ENCODE measurements at places on chromosomes 4 and X.

GRCh38 chr4:68342134-68342533, 7.8 kb downstream of the YTHDC1 start:
- no peak for DNase-seq

DNA sequence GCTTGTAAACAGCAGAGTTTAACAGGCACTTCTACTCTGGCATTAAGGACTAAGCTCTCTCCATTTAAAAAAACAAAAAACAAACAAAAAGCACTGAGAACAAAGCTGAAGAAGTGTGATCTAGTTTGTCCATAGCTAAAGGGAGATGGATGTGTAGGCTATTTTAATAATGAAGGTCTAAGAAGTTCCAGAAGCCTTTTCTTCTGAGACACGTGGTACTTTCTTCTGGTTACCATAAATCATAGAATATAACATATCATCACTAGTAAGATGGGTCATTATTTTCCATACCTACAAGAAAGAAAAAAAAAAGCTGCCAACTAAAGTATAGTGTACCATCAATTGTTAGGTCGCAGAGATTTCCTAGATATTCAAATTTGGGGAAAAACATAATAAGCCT, 722 bp upstream of the NBDY start:
- no peak for DNase-seq

GRCh38 chr4:76677571-76678326, 220.2 kb downstream of the SOWAHB start:
- no peak for DNase-seq

- no peak for DNase-seq
These were observed 105.9 kb downstream of the SH3RF1 start for GRCh38 chr4:169164669-169165415.

GRCh38 chr4:22720091-22720490, 27.4 kb downstream of the GBA3 start:
- DNase-seq, result no peak

- DNase-seq, result no peak
These were observed 44.4 kb downstream of the PCGF3 start for GRCh38 chr4:749698-750666.

- DNase-seq, result peak; percentile 34
These were observed 843.4 kb downstream of the FSTL5 start for GRCh38 chr4:161320377-161320776.

- DNase-seq, result no peak
These were observed 36.4 kb upstream of the MAN2B2 start for GRCh38 chr4:6538575-6538974.

GRCh38 chr4:85701861-85702321, 226.9 kb downstream of the ARHGAP24 start:
- no peak for DNase-seq

DNA sequence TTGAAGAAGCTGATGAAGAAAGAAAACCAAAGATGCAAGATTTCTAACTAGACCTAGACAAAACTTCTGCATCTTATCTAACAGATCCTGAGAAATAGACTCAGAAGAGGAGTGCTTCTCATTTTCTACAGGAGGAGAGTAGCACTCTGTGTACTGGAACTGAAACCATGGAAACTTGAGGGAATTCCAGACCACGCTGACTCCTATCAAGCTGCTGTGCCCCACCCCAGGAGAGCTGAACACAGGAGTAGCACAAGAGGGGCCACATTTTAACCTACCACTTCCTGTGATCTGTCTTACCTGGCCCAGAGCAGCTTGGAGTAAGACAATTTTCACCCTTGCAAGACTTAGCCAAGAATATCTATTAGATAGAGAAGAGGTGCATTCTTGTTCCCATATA, 248.9 kb downstream of the SCFD2 start:
- no peak for DNase-seq

GRCh38 chr4:84492290-84492689, 6.8 kb downstream of the NKX6-1 start:
- DNase-seq, result no peak

- no peak for DNase-seq
These were observed 189.5 kb upstream of the RPL34 start for GRCh38 chr4:108430921-108431320.

DNA sequence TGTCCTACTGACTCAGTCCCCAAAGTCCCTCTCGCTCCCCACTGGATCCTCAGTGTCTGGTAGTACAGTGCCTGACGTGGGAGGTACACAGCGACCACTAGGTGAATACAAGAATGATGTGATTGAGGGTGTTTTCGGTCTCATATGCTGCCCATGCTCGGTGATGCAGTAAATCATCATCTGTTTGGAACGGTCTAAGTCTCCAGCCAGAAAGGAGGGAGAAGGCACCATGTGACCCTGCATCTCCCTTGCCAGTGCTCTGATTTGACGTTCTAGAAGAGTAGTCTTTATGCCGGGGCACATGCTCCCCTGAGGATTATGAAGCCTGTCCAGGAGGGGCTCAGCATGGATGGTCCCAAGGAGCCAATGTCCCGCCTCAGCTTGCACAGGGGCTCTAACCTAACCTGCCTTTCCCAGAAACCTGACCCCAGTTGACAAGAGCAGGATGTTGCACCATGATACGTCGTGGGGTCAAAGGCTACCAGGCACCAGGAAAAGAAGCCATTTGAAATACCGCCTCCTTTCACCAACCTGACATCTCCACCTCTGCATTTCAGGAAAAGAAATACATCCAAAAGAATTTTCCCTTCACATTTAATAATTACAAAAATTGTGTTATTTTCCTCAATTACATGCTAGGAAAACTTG, 13.8 kb upstream of the PLXNB3 start:
- DNase-seq, result no peak

- DNase-seq, result no peak
These were observed 2.9 kb downstream of the SEC24B start for GRCh38 chr4:109436504-109436903.

DNA sequence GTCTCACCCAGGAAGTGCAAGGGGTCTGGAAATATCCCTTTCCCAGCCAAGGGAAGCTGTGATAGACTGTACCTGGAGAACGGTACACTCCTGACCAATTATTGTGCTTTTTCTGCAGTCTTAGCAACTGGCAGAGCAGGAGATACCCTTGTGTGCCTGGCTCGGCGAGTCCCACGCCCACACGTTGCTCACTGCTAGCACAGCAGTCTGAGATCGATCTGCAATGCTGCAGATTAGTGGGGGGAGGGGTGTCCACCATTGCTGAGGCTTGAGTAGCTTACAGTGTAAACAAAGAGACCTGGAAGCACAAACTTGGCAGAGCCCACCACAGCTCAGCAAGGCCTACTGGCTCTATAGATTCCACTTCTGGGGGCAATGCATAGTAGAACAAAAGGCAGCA, 138.5 kb downstream of the CHRDL1 start:
- DNase-seq, result no peak

- DNase-seq, result no peak
These were observed 558.2 kb downstream of the ZNF674 start for GRCh38 chrX:45986971-45987370.

DNA sequence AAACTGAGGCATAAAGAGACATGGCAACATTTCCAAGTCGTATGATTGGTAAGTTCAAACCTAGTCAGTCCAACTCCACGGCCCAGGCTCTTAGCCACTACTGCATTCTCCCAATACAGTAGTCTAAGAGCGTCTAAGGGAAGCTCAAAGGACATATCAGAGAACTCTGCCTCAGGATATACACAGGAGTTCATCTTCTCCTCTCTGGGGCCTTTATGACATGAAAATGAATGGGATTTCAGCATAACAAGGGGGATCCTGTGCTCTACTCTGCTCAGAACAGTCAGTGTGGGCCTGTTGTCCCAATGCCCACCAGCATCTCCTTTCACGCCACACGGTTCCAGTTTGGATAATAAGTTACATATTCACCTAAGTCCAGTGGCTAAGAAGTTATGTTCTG, 4.2 kb downstream of the GASK1B start:
- no peak for DNase-seq

DNA sequence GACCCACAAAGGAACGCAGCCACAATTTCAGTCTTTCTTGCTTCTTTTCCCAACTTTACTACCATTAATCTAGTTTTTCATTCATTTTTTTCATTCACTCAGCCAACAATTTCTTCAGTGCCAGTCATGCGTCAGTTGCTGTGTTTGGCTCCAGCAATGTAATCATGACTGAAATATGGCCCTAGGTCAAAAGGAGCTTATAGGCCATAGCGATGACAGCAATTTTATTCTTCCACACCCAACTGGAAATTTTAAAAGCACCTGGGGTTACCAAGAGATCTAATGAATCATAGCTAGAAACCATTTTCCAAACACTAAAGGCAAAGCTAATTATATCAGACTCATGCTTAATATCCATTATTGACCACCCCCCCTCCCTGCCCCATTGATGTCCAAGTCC, 29.8 kb upstream of the C1QTNF7 start:
- no peak for DNase-seq

- DNase-seq, result no peak
These were observed 25.6 kb downstream of the FHDC1 start for GRCh38 chr4:152961773-152962115.

GRCh38 chrX:47214435-47215077, 3.9 kb upstream of the CDK16 start:
- no peak for DNase-seq

DNA sequence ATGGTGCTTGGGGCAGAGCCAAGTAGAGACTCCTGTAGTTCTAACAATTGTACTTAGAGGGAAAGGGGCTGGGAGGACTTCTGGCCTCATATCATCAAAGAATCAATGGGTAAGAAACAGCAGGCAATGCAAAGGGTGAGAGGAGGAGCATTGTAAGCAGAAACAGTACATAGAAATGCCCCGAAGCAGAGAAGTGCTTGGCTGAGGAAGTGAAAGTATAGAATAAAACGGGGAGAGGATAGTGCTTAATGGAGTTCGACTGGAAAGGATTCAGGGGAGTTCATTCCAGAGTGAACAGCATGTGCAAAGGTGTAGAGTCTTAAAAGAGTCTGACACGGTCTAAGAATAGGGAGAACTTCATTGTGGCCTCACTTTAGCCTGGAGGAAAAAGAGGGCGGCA, 103.0 kb downstream of the SYNPO2 start:
- DNase-seq, result no peak

DNA sequence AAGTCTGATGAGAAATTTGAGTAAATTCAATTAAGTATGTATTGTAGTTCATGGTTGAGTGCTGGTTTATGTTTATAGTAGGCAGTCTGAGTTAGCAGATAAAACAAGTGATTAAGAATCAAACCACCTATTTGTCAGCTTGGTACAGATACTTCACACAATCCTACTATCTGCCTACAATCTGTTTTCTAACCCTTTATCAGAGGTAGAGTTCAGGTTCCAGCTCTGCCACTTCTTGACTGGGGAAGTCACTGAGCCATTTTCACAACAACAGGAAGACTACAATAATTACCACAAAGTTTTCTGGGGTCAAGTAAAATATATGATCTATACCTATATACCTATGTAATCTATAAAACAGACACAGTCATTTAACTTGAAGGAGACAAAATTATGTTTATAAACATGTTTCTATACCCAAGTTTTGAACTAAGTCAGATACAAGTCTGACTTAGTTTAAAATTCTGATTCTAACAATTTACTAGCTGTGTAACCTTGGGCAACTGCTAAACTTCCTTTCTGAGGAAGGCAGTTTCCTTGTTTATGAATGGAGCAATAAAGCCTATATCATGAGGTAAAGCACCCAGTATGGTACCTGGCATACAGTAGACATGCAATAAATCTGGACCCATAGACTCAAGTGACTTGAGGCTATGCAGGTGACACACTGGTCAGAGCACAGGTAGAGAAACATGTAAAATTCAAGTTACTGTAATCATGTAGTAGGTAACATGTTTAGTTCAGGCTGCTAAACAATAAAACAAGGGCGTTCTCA, 37.2 kb upstream of the BDH2 start:
- DNase-seq, result no peak

- no peak for DNase-seq
These were observed 106.2 kb downstream of the ALPK1 start for GRCh38 chr4:112403101-112403945.

DNA sequence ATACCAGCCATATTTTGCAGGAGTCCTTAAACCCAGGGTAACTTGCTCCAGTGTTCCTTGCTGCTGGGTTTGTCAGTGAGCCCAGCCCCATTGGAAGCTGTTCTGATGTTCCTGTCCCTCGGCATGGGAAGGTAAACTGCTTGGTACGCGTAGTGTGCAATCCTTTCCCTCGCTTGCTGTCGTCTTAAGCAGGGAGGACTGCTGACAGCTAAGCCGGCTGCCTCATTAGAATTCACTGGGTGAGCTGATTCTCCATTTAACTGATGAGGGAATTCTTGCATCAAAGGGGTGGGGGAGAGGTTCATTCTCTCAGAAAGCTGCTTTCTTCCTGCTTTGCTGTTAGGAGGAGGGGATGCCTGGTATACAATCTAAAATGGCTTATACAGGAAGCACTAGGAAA, 164.6 kb downstream of the MID1IP1 start:
- no peak for DNase-seq

GRCh38 chrX:104156630-104157529, at the start of gene SLC25A53:
TSS of gene SLC25A53 (minus strand) at chrX:104157009. CDS start at chrX:104105257, 51,752 bp downstream.
- DNase-seq, result peak; percentile 90

GRCh38 chr4:56129431-56129861, 180.7 kb downstream of the CEP135 start:
- no peak for DNase-seq

GRCh38 chrX:110145854-110146253, 142.9 kb downstream of the TMEM164 start:
- peak; percentile 27 for DNase-seq

DNA sequence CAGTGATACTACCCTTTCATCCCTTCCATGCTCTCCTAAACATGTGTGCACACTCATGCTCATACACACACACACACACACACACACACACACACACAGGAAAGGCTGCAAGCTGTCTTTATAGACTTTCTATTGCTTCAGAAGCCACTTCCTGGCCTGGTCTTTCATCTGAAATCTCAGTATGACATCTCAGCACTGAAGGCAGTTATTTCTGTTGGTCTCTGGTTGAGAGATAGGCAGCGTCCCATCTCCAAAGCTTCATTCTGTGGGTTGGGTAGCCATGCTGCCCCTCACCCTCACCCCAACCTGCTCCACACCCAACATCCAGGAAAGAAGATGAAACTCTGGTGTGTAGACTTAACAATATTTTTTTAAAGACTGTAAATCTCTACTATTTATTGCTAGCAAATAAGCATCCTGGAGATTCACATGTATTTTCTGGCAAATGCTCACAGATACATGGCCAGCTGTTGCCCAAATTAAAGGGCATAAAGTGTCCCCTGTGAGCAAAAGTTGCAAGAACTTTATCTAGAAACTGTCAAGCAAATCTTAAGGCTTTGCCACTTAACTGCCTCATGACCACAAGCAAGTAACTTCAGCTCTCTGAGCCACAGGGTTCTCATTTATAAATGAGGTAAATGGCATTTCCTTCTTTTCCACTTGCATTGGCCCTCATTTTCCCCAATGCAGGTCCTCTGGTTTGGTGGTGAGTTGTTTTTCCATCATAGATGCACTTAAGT, 189.8 kb upstream of the AFF2 start:
- no peak for DNase-seq

- DNase-seq, result peak; percentile 77
These were observed at the start of gene RAB39B for GRCh38 chrX:155263854-155264628. TSS of gene RAB39B (minus strand) at chrX:155264491. CDS start at chrX:155264288, 203 bp downstream.

All from NCI-H524 (cell line).